ENCODE measurements at places on chromosomes 3 and 15.
A peak's percentile ranks its signal among the peaks of the same experiment; 100 is the strongest.

- no peak for ATAC-seq
Measured at GRCh38 chr3:3714572-3714971, 84.7 kb upstream of the LRRN1 start.

DNA sequence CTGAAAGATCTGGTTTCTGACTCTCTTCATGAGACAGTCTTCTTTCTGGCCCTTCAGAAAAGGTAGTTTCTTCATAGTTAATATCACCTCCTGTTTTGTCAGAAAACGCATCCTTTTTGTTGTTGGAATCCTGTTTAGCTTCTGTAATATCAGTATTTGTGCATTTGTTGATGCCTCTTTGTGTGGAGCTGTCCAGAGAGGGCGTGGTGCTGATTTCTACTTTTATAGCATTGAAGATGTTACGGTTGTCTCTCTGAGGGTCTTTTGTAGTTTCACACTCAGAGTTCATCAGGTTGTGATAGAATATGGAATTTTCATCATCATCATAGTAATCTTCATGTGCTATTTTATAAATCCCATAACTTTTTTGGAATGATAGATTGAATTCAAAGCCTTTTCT, 8.9 kb downstream of the GPR149 start:
- no peak for ATAC-seq

DNA sequence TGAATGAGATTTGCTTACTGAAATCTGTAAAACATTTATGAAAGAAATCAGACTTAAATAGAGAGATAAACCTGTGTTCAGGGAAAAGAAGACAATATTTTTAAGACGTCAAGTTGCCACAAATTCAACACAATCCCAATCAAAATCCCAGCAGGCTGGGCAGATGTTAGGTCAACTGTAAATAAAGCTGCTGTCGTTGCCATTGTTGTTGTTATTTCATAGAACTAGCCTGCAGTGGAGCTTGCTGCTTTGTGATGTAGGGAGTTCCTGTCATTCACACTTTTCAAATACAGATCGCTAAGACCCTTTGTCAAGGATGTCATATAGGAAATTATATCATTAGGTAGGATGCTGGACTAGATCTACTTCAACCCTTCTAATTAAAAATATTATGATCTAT, 123.1 kb downstream of the NEO1 start:
- no peak for ATAC-seq

- no peak for ATAC-seq
Measured at GRCh38 chr3:185734725-185735096, 90.1 kb downstream of the IGF2BP2 start.

DNA sequence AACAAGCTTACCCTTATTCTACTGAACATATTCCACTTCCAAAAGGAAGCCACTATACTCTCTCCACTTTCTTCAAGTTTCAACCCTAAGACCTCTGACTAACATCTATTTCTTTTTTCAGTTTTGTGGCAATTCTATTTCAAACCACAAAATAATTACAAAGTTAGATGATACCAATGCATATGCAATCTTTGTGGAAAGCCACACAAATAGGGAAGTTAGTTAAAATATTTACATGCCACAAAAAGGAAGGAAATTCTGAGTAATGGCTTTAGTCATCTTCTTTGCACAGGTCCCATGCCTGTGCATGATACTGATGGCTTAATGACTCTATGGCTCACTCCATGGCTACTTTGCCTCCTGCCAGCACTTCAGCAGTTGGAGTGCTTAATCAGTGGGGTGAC, 57.0 kb upstream of the MCTP2 start:
- no peak for ATAC-seq

- no peak for ATAC-seq
Measured at GRCh38 chr3:11282250-11283138, 10.3 kb downstream of the ATG7 start.

DNA sequence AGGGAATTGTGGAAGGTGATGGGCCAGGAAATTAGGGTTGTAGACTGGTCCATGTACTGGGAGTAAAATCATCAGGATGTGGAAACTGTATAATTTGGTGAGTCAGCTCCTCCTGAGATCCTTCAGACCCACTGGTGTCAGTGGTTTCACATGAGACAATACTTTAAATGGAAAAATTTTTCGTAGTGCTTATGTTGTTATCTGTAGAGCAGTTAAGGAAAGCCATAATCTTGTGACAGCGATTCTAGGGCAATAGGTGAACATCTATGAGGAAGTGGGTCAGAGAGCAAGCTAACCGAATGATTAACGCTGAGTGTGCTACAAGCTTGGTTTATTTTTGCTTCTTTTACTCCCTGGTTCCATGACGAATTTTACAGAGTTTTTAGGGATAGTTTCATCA, 200.6 kb downstream of the CADM2 start:
- no peak for ATAC-seq

GRCh38 chr3:172150913-172151650, 111.7 kb downstream of the FNDC3B start:
- no peak for ATAC-seq

DNA sequence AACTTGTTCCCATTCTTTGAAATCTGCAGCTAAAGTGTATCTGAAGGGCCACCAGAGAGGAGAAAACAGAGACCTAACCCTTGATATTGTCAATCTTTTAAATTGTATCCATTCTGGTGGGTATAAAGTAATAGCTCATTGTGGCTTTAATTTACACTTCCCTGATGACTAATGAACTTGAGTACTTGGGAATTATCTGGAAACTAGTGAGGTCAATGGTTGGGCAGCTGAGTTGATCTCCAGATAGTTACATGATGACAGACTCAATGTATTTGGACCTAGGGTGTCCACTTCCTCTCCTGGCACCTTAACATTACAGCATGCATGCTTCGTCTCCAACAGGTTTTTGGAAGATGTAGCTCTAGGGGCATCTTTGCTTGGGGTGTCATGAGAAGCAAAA, 195.2 kb downstream of the PDCD6IP start:
- ATAC-seq, result no peak

GRCh38 chr3:172133838-172134237, 94.5 kb downstream of the FNDC3B start:
- ATAC-seq, result no peak

GRCh38 chr3:101865751-101866509, 16.6 kb downstream of the NFKBIZ start:
- ATAC-seq, result peak; percentile 10

GRCh38 chr3:44833394-44833793, 28.3 kb upstream of the TMEM42 start:
- ATAC-seq, result no peak

- no peak for ATAC-seq
Measured at GRCh38 chr15:67319961-67320360, 65.4 kb downstream of the IQCH start.

DNA sequence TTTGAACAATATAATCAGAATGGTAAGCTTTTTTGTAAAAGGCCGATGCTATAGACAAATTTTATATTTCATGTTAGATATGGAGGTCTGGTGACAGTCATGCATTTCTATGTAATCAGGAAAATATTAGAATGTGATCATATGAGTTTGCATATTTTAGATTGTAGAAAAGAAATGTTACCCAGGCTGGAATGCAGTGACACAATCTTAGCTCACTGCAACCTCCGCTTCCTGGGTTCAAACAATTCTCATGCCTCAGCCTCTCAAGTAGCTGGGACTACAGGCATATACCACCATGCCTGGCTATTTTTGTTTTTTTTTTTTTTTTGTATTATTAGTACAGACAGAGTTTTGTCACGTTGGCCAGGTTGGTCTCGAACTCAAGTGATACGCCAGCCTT, 152.0 kb downstream of the LMLN start:
- ATAC-seq, result no peak

DNA sequence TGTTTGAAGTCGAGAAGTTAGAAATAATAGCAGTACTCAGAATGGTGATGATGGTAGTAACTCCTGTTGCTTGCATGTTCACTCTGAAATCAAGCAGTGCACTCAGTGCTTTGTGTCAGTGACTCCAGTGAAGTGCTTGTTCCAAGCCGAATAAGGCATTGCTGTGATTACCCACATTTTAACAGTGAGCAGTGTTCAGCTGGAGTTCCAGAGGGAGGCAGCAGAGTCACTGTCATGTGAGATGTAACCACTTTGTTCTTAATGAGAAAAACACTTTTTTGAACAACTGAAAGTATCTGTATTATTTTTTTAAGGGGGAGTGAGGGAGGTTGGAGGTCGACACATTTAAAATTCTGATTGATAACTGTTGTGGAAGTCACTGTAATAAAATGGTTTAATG, 3.7 kb downstream of the MDFIC2 start:
- ATAC-seq, result peak; percentile 59

DNA sequence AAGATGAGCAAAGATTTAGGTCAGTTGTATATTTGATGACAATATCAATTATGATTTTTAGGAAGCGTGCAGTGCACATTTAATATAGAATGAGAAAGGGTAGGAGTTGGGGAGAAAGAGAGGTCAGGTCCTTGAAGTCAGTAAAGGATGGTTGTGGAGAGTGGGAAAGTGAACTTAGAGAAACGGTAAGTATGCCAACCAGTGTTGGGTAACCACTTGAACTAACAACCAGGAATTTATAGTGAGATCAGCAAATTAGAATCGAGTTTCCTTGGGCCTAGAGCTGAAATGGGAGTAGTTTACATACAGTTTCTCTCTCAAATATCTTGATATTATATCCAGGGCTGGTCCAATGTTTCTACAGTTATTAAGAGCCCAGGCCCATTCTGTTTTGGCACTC, 188.5 kb upstream of the RBMS3 start:
- no peak for ATAC-seq

- peak; percentile 90 for ATAC-seq
Measured at GRCh38 chr3:61358364-61358763, 107.1 kb upstream of the FHIT start.

DNA sequence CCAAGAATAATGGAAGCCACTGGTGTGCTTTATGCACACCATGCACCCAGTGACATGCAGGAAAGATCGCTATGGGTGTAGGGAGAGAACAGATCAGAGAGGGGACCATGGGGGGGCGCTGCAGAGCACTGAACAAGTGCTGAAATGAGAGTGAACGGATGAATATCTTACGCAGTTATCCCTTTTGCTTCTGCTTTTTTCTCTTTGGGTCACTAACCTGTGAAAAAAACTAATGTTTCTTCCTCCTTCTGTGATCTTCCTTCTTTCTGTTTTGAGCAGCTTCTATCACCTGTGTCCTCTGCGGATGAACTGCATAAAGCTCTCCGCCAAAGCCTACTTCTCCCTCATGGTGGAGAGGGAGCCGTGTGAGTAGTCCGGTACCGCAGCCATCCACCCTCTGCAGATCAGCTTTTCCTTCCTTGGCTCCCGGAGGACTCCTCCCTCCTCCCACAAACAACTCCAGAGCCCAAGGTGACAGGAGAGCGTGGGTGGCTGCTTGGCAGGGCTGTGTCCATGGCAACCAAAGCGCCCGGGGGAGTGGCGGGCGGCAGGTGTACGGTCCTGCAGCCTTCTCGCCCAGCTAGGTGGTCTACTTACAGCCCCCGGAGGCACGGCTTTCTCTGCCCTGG, 106.2 kb downstream of the DGKG start:
- ATAC-seq, result no peak

DNA sequence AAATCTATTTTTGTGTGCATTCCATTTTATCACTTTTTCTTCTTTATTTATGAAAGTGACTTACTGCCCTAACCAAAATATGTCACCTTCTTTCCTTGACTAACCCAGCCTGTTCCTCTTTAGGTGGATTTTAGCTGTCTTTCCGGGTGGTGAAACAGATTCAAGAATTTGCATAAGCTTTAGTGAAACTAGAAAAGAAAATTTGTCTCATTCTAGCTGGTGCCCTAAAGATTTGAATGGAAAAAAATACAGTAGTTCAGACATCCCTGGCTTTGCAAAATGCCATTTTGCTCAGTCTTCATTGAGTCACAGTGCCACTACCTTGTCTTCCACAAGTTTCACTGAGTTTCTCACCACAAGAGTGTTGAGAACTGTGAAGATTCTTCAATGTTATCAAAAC, 28.2 kb upstream of the CCDC50 start:
- no peak for ATAC-seq

GRCh38 chr3:98246142-98246541, 17.9 kb upstream of the OR5H6 start:
- no peak for ATAC-seq

DNA sequence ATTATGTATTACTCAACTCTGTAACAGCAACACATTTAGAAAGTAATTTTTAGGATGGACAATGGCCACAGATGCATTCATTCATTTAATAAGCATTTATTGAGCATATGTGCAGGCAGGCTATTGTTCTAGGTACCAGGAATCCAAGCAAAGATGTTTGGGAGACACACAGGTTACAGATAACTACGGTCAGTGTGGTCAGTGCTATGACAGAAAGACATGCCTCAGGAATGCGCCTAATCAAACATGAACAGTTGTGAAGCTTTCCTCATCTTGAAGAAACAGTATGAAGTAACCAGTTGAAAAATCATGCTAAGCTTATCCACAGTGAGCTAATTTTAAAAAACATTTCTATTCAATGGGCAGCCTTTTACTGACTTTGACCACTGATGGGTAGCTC, 155.4 kb upstream of the CCDC54 start:
- ATAC-seq, result no peak

DNA sequence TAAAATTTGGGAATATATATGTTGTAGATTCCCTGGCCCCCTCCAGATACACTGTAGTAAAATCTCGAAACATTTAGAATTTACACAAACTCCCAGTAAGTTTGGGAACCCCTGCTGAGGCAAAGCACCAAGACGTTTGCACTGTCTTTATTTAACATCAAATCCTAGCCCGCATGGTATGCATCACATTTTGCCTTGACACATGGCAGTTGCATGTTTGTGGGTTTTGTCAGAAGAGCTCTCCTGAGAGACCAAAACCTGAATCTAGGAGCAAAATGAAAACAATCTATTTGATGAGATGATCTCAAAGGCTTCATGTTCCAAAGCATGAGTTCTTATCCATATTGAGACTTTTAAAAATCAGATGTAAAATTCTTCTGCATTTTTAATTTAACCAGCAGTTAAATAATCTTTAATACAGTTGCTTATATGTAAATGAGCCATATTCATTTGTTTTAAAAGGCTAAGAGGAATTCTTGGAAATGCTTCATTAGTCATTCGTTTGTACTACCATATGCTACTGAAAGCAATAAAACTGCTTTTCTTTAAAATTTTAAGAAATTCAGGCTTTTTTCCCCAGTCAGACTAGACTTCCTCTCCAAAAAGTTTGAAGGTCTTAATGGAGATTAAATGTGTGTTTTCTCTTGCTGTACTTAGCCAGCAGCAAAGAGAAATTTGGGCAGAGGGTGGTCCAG, 105.2 kb upstream of the BOC start:
- 0 out of 3 replicates have a peak, but pooled peaks have one; percentile 39 for ATAC-seq

GRCh38 chr15:25478313-25478712, 39.5 kb upstream of the UBE3A start:
- ATAC-seq, result no peak

- no peak for ATAC-seq
Measured at GRCh38 chr15:31389576-31389975, 62.9 kb downstream of the KLF13 start.

DNA sequence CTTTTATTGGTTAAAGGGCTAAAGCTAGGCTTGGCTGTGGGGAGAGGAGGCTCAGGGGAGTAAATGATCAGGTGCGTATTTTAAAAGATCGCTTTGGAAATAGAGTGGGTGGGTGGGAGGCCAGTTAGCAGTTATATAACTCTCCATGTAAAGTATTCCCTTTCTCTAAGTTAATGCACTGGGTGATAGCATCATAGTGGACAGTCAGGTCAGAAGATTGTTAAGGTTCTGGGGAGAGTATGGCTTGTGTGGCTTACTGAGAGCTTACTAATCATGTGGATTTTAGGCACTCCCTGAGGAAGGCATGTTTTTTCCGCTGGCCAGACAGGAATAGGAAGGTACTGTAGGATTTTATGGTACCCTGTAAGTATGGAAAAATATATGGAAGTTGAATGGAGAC, 6.3 kb upstream of the EIF3J start:
- peak; percentile 38 for ATAC-seq
